Renal cortex interstitium (tissue), 15 donors: ENCODE measurements at places on chromosomes 11 and 22. TPM values are rescaled to one million over a fixed set of nuclear protein-coding genes. Genes with fewer than 3 reads are reported as not detected.

GRCh38 chr11:21912285-21912684 is 280.6 kb upstream of the ANO5 start:
- DNase-seq, result no peak

DNA sequence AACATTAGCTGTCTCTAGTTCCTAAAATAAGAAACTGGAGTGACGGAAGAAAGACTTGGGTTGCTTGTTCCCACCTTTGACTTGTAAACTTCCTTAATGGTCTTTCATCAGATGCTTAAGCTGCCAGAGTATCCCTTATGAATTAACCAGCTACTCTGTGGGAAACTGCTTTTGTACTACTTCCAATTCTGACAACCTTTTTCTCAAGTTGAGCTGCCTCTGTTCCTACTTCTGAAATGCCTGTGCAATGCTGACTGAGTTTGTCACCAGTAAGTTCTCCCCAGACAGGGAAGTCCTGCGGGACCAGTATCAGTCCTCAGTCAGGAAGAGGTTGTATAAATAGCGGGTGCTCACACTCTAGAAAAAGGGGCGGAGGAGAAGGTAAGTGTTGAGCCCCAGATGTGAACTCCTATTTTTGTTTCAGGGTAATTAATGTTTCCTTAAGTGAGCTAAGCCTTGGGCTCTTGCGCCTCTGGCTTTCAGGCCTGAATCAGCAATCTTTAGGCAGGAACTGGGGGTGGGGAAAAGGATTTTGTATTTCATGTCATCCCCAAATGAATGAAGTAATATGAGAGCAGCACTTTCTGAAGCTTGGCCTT is 67.2 kb downstream of the CECR2 start:
- DNase-seq, result no peak

DNA sequence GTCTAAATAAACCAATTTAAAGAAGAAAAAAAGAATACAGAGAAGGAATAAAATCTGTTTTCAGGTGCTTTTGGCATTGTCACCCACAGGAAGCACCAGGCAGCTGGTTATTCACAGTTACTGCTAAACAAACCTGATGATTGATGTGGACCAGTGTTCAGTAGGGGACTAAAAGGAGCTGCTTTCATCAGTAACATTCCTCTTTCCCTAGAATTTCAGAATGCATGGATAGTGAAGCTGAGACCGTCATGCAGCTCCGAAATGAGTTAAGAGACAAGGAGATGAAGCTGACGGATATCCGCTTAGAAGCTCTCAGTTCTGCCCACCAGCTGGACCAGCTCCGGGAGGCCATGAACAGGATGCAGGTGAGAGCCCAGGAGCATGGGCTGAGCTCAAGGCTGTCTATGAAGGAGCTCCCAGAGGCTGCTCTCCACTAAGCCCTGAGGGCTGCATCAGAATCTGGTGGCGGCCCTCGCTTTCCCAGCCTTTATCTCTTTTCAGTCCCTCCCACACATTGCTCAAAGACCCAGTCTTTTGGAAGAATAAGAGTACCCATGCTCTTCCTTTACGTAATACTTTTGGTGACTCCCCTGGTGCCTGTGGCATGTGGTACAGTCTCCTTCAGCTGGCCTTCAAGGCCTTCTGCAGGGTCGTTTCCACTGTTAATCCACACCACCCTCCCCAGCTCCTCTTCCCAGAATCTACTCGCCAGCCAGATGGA is 69.5 kb downstream of the DBX1 start:
- no peak for DNase-seq

DNA sequence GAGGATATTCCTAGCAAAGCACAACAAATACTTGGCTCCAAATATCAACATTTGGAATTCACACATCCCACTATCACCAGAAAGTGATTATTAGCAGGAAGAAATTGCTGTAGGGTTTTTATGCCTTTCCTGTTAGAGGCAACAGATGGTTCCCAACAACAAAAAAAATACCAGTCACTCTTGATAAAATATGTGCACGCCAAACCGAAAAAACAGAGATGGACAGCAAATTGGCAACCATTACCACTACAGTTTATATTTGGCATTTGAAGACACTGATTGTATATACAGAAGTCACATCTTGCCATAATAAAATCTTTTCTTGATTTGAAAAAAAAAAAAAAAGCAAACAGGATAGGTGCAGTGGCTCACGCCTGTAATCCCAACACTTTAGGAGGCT is 78.2 kb downstream of the TMPRSS5 start:
- no peak for DNase-seq

DNA sequence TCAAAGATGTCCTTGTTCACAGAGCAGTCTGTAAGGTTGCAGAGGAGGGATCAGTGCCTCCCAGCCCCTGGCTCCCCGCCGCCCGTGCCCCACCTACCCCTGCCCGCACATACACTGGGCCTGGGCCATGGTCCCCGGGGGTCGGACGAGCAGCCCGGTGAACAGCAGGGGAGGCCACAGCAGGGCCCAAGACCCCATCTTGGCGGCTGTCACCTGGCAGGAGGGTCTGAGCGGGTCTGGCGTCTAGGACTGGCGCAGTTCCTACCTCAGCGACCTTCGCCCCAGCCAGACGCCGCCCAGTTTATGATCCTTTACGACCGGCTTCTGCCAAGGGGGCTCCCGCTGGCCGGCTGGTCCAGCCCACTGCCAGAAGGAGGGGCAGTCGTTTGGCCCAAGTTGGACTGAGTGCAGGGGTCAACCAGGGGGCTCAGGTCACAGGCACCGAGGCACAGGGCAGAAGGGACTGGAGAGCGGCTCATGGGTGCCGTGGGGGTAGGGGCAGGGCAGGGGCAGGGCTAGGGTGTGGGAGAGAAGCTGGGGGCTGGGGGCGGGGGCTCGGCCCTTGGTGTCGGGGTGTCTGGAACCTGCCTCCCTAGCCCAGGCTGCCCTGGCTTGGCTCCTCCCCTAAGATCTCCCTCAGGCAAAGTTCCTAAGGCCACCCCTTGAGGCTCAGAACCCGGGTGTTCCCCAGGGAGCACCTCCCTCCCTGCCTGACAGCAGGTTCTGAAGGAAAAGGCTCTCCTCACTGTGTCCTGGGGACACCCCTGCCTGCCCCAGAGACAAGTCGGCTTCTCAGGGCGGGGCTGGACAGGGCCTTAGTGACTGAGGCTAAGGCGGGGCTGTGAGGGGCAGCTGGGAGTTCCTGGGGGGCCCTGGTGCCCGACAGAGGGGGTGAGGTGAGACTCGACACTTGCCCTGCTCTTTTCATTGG is at the start of gene CDHR5:
Gene CDHR5, minus strand, starts transcription at position 251 of the 931 bp plus-strand sequence. Its CDS starts 53 bp downstream, at position 198.
- no peak for DNase-seq

DNA sequence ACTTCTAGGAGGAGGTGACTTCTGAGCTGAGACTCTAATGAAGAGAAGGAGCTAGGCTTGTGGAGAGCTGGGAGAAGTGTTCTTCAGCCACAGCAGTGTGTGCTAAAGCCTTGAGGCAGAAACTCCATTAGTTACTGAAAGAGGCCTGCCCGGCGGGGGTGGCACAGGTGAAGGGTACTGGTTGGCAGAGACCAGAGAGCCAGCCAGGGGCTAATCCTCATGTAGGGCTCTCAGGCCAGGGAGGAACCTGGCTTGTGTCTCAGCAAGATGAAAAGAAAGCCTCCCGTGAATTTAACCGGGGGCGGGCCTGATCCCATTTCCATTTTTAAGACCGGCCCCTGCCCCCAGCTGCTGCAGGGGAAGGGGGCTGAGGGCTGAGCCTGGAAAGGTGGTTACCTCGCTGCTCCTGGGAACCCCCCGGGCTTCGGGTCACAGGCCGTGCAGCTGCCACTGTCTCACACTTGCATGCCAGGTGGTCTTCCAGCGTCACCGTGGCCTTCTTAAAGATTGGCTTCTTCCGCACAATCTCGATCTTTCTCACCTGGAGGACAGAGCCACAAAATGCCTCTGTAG is 15.0 kb downstream of the PDGFB start:
- DNase-seq, result no peak

DNA sequence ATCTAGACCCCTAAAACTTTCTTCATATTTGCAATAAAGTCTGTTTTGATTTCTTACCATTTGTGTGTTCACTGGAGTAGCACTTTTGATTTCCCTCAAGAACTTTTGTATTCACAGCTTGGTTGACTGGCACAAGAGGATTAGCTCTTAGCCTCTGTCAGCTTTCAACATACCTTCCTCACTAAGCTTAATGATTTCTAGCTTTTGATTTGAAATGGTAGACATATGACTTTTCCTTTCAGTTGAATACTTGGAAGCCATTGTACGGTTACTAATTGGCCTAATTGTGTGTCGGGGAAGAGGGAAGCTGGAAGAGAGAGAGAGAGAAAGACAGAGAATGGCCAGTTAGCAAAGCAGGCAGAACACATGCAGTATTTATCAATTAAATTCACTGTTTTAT is 180.5 kb downstream of the ARHGAP42 start:
- DNase-seq, result no peak

The SLC22A8 gene
- 53.9 TPM for polyA plus RNA-seq
